ENCODE measurements at places on chromosomes 5 and 9. TPM values are rescaled to one million over a fixed set of nuclear protein-coding genes. Genes with fewer than 3 reads are reported as not detected.

PCDHAC2 gene
- total RNA-seq: 3.2 TPM

SLC6A3 gene
- not detected for total RNA-seq

BAAT gene
- 0.25 TPM for total RNA-seq

PTPN3 gene
- total RNA-seq: 20.8 TPM

PCDHA1 gene
- total RNA-seq: not detected

MRNIP gene
- 36.2 TPM for total RNA-seq

FBP1 gene
- total RNA-seq: 0.42 TPM

DMRT3 gene
- not detected for total RNA-seq

TAS2R1 gene
- total RNA-seq: not detected

- H3K27me3 ChIP-seq: no peaks in the 10 kb centered on the region
- H3K27ac ChIP-seq: no peak overlapping the region
- H3K4me3 ChIP-seq: no peak overlapping the region
- no peak for DNase-seq
Observed at GRCh38 chr9:77802515-77803293, 154.6 kb upstream of the GNA14 start.

DNA sequence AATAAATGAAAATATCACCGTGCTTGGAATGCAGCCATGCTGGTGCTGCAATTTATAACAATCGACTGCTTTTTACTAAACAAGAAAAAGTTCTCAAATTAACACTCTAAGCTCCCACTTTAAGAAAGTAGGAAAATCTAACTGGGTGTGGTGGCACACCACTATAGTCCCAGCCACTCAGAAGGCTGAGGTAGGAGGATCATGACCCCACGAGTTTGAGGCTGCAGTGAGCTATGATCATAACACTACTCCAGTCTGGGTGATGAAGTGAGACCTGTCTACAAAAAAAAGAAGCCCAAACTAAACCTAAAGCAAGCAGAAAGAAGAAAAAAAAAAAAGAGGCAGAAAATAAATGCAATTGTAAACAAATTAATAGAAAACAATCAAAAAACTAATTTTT is 10.5 kb downstream of the CCNG1 start:
- no peak overlapping the region for H3K27ac ChIP-seq
- H3K27me3 ChIP-seq: no peaks in the 10 kb centered on the region
- peaks cover 20% of the 10 kb centered on the region for H3K36me3 ChIP-seq
- DNase-seq: no peak
- H3K4me3 ChIP-seq: no peak overlapping the region

DNA sequence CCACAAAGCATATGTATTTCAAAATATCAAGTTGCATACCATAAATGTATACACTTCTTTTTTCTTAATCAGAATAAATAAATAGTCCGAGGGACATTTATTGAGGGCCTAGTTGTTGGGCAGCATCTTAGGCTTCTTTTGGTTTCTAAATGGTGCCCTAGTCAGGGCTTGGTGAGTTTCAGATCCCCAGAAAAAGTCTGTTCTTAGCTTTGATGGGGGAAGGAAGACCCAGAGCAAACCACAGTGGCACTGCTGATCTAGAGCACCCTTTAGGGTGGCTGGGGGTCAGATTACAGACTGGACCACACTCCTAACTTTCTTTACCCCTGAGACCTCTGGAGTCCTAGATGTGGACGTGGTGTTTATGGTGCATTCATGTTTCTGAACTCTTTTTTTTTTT is 97.8 kb downstream of the C9orf152 start:
- H3K4me3 ChIP-seq: no peak overlapping the region
- H3K36me3 ChIP-seq: no peaks in the 10 kb centered on the region
- H3K4me1 ChIP-seq: no peaks in the 10 kb centered on the region
- no peak for DNase-seq
- H3K27me3 ChIP-seq: no peaks in the 10 kb centered on the region

DNA sequence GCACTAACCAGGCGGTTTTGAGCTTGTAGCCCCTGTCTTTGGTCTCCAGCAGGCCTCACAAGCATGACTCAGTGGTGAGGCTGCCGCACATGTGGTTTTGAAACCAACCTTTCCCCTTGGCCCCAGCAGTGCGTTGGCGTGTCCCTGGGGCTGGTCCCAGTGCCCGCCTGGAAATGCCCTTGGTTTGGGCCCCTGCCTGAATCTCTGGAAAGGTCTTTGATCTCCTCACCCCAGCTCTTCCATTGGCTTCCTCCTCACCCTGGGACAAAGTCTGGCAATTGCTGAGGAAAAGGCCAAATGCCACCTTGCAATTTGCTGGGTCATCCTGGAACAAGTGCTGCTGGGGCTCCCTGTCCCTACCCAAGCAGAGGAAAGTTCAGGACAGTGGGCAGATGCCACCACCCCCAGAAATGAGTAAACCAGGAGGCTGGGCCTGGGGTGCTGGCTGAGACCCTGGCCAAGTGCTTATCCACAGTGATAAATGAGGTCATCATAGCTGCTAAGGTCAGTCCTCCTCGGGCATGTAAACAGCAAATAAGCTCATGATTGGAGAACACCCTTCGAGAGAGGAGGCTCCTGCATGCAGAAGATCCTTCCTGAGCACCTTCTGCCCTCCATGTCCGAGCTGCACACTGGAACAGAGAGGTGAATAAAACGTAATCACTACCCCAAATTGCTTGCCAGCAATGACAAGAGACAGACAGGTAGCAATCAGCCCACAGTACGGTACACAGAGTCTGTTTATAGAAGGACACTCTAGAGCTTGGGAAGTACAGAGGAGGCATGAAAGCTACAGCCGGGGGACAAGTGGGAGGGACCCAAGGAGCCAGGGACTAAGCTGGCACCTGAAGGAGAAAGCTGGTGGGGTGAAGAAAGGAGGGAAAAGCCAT is 98.9 kb upstream of the CPEB4 start:
- H3K27me3 ChIP-seq: peaks cover 6% of the 10 kb centered on the region
- H3K4me3 ChIP-seq: no peak overlapping the region
- no peaks in the 10 kb centered on the region for H3K36me3 ChIP-seq
- peaks cover 36% of the 10 kb centered on the region for H3K4me1 ChIP-seq

DNA sequence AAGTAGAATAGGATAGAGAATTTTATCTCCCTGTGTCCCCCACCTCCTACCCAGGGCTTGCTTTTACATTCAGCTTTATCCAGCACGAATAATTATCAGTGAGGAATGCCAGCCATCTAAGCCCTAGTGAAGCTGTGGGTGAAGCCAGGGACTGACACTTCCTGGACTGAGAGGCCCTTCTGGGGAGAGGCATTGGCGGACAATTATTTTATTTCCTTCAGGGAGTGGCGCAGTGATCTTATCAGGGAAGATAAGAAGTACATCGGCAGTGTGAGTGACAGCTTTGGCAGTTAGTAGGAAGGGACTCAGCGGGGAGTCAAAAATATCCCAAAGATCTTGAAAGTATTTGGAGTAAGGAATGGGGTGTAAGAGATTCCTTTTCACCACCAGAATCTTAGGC is 34.9 kb upstream of the RPS23 start:
- H3K4me3 ChIP-seq: no peak overlapping the region
- H3K4me1 ChIP-seq: peaks cover 18% of the 10 kb centered on the region
- peak overlapping the region; percentile 53 for H3K27ac ChIP-seq

GRCh38 chr5:18264126-18264882 is 630.0 kb downstream of the TAF11L14 start:
- no peak overlapping the region for H3K4me3 ChIP-seq
- no peaks in the 10 kb centered on the region for H3K4me1 ChIP-seq
- DNase-seq: no peak
- H3K27me3 ChIP-seq: no peaks in the 10 kb centered on the region

DNA sequence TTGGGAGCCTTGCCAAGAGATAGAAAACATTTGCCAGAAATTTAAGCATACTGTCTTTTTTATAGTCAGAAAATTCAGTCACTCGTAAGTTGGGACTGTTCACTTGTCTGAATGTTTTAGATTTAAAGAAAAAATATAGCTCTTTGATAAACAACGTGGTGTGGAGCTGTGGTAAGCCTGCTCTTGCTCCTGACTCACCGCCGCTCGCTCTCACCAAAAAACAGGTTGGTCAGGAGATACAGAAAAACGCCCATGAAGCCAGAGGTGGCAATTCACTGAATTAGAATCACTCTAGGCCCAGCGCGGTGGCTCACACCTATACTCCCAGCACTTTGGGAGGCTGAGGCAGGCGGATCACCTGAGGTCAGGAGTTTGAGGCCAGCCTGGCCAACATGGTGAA is 6.2 kb downstream of the LNPEP start:
- no peak for DNase-seq
- no peak overlapping the region for H3K27ac ChIP-seq
- H3K4me1 ChIP-seq: peaks cover 6% of the 10 kb centered on the region
- H3K27me3 ChIP-seq: no peaks in the 10 kb centered on the region
- no peaks in the 10 kb centered on the region for H3K36me3 ChIP-seq

GRCh38 chr5:121608826-121609225 is 242.9 kb upstream of the FTMT start:
- H3K36me3 ChIP-seq: no peaks in the 10 kb centered on the region
- no peaks in the 10 kb centered on the region for H3K27me3 ChIP-seq
- H3K4me3 ChIP-seq: no peak overlapping the region
- DNase-seq: no peak

DNA sequence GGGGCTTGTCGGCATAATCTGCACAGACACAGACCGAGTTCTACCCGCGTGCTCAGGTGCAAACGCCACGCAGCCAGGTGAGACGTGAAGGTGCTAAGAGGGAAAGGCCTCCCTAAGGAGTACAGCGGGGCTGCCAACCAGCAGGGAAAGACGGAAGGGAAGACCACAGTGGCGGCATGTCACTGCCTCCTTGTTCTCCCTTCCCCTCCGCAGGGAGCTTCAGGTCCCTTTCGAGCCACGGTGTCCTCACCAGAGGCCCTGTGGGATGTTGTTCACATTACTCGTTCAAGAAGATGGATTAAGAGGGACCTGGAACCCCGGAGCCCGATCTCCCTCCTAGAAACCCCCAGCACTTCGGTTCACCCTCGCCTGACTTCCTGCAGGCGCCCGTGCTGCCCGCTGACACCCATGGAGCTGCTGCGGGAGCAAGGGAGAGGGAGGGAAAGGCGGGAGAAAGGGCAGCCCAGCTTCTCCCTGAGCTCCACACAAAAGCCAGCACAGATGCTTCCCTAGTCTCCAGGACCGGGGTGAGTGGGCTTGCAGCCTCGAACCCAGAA is 686 bp downstream of the BRD9 start:
- peaks cover 37% of the 10 kb centered on the region for H3K36me3 ChIP-seq
- peak overlapping the region; percentile 99 for H3K4me3 ChIP-seq
- peaks cover 18% of the 10 kb centered on the region for H3K4me1 ChIP-seq
- DNase-seq: no peak
- no peaks in the 10 kb centered on the region for H3K27me3 ChIP-seq
- H3K27ac ChIP-seq: peak overlapping the region; percentile 94

DNA sequence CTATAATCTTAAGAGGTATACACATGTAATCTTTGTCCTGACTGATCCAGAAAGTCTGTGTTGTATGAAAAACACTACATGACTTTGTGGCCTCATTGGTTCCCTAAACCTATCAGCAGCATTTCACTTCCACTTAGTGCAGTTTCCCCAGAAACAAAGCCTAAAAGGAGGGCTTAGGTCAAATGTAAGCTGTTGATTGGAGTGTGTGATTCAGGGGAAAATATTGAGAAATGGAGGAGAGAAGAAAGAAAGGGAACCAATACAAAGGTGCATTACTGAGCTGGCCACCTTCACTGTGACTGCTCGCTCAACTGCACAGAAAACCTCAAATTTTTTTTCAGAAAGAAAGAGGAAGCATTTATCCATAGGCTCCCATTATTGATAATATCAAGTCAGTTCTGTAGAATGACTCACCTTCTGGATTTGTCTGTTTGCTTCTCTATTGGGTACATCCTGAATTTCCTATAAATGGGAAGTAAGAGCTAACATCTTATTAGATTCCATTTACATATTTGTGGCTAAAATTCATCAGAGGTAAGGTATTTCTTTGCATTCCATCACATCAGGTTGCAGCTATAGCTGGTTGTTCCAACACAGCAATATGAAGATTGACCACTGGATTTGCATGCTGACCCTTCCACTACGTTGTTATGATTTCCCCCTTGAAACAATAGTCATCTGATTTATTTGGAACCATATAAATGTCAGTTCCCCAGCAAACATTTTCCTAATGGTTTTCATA is 10.3 kb upstream of the FST start:
- H3K36me3 ChIP-seq: no peaks in the 10 kb centered on the region
- H3K27me3 ChIP-seq: no peaks in the 10 kb centered on the region
- H3K27ac ChIP-seq: no peak overlapping the region
- DNase-seq: no peak
- H3K4me3 ChIP-seq: no peak overlapping the region

GRCh38 chr9:84212246-84212645 is 128.3 kb downstream of the SLC28A3 start:
- no peaks in the 10 kb centered on the region for H3K27me3 ChIP-seq
- no peaks in the 10 kb centered on the region for H3K4me1 ChIP-seq
- no peak overlapping the region for H3K27ac ChIP-seq
- no peak overlapping the region for H3K4me3 ChIP-seq

DNA sequence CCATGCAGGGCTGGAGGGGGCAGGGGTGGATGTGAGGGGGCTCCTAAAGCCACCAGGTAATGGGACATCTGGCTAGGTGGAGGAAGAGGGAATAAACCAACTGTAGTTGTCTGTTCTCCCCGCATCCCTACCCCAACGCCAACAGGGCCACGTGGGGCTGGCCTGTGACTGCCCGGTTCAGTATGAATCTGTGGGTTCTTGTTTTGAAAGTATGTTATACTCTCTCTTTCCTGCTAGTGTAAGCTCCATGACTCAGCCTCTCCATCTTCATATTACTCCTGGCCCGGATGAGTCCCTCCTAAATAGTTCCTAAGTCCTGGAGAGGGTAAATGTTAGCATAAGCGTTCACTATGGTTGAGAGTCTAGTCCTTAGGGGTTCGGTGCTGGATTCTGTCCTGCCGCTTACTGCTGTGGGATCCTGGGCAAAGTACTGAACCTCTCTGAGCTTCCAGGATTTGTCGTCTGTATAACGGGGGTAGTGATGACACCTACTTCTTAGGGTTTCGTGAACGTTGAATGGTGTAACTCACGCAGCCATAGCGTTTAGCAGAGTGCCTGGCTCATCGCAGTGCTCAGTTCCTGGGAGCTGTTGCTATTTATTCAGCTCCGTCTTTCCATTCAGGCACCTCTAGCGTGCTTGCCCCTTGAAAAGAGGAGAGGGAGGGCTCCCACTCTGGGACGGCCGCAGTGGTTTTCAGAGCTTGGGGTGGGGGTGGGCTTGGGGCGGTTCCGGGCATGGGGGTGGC is 28.8 kb downstream of the LHX2 start:
- no peak for DNase-seq
- H3K36me3 ChIP-seq: no peaks in the 10 kb centered on the region
- H3K27ac ChIP-seq: no peak overlapping the region
- H3K27me3 ChIP-seq: no peaks in the 10 kb centered on the region
- peak overlapping the region; percentile 23 for H3K4me3 ChIP-seq
- peaks cover 3% of the 10 kb centered on the region for H3K4me1 ChIP-seq

DNA sequence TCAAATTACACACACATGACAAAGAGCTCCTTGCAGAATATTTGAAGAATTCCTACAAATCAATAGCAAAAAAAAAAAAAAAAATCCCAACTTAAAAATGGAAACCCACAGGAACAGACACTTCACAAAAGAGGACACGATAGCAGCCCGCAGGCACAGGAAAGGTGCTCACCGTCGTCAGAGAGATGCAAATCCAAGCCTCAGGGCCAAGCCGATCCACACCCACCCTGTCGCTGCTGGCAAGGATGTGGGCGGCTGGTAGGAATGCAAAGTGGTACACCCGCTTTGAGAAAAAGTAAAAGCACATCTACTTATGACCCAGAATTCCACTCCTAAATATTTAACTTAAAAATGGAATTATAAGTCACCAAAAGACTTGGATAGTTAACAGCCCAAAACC is 10.8 kb downstream of the LCN9 start:
- H3K4me3 ChIP-seq: no peak overlapping the region
- H3K27me3 ChIP-seq: peaks cover 4% of the 10 kb centered on the region
- no peak overlapping the region for H3K27ac ChIP-seq
- H3K4me1 ChIP-seq: no peaks in the 10 kb centered on the region
- H3K36me3 ChIP-seq: no peaks in the 10 kb centered on the region
- no peak for DNase-seq

All from HCT116 (cell line).